Activated T-cell treated with anti-CD3 and anti-CD28 coated beads, Interleukin-2, amount 50 U/mL, for 48 hours (primary cell): ENCODE measurements at places on chromosomes 11 and 22.
A peak's percentile ranks its signal among the peaks of the same experiment; 100 is the strongest.

GRCh38 chr11:61117168-61117520 lies 14.9 kb downstream of the CD5 start:
- DNase-seq = no peak

GRCh38 chr22:24141586-24141985 lies 39.7 kb upstream of the SUSD2 start:
- peak; percentile 47 for DNase-seq

GRCh38 chr11:90434858-90435257 lies 212.0 kb upstream of the CHORDC1 start:
- DNase-seq = no peak

DNA sequence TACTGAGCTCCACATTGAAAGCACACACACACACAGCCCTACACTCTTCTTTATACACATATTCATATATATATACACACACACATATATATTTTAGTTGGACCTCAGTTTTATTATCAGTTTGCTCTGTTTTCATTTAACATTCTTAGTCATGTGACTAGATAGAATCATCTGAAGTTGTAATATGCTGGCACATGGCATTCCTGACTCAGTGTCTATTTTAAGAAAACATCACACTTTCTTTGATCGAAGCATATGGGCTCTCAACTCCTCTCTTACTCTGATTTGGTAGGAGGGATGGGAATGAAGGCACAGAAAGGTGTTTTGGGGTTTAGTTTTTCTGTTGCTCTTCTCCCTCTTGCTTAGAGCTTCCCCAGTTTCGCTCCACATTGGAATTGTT lies 24.8 kb downstream of the AMOTL1 start:
- DNase-seq = no peak

DNA sequence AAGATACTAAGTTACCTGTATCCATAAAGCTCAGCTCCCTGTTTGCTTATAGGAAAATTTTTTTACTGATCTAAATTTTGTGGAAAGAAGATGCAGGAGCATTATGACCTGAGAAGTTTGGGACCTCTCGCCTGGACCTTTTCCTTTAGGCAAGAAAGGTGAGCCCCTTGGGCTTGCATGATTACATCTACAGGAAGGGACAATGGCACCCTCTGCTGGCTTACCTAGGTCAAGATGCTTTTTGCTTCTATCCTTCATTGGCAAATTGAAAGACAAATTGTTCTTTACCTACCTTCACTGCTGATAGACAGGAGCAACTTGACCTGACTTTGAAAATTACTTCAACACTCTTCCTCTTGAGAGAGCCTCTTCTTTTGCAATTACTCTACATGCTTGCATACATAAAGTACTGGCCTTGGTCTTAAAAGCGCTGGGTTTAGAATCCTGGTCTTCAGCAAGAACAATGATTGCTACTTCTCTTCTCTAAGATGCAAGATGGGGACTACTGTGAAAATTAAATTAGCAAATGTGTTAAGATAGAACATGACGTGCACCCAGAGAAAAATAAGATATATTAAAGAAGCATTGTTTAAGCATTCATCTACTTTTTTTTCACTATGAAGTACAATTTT lies 147.2 kb downstream of the TRPC6 start:
- DNase-seq = no peak

- DNase-seq = no peak
These were observed 84.4 kb downstream of the KCNQ1 start for GRCh38 chr11:2529173-2529572.

DNA sequence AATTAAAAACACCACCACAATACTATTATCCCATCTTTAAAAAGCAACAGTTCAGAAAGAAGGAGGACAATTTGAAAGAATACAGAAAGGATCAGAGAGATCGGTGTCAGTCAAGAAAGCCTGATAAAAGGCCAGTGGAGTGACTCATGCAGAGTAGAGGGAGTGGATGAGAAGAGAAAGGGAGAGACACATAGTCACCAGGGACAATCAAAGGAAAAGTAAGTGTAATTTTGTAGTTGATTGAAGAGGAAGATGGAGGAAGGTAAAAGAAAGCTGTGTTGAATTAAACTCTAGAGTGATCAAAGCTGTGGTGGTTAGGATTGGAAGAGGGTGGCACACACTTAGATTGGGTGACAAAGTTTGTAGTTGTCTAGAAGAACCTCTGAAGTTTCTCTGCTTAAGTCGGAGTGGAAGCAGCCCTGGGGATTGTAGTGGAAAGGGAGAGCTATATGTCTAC lies 14.1 kb downstream of the SPECC1L start:
- no peak for DNase-seq

DNA sequence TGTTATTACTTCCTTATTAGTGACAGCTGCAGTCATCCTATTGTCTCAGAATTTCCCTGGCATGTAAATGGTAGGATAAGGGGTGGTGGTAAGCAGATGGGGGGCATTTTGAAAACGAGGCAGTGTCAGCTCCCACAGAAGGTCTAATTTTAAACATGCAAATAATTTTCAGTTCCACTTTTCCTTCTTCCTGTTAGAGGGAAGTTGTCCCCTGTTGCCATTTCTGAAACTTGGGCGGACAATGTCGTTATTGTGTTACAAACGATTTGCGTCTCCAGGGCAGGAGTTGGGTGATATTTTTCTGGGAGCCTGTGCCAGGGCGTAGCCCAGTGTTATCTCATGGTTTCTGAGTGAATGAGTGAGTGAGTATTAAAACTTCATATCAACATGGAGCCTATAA lies 7.4 kb downstream of the PTPRJ start:
- DNase-seq = no peak

DNA sequence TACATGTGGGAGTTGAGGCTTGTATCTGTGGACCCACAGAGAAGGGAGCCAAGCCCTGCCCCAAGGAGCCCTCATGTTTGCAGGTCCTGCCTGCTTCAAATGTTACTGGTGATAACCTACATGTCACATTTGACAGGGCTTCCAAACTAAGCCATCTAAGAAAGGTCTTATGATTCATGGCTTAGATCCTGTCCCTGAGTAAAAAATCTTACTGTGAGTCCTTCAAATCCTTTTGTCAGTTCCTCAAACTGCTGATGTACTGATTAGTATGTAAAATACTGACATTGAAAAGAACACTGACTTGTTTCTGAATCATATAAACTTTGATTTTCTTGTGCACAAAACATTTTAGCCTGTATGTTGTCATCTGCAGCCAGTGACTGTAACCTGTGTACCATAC lies 1.0 kb upstream of the PANX1 start:
- DNase-seq = no peak

DNA sequence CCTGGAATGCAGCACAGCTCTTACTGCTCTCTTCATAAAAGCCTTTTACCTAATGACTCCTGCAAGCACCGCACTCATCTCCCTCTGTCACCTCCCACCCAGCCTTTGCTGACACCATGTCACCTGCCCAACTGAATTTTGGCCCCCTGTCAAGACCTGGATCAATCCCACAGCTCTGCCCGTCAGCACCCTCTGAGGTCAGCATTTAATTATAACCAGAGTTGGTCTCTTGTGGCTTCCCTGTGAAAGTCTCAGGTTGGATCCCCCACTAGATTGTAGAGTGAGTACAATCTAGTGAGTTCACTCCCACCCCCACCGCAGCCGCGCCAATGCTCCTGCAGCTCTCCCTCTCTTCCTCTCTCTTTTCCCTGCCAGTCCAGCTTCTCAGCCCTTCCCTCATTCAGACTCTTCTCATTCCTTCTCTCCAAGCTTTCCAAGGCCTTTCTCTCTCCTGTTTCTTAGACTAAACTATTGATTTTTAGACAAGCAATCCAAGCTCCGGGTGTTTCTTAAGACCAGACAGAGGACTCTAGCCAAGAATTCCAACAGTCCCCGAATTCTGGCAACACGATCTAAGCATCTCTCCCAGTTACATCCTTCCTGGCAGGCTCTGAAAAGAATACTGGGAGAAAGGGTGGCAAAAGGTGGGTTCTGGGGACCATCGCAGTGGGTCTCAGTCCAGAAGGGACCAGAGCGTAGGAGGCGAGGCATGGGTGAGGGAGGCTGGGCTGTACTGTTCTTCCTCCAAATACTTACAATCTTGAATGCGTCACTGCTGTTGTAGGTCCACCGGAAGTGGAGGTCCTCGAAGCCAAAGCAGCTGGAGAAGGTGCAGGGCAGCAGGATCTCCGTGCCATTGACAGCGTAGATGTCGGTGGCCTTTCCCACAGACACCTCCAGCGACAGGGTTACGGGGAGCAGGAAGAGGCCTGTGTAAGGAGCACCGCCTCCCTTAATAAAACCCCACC lies 8.0 kb downstream of the SCN4B start:
- DNase-seq = no peak

- peak; percentile 18 for DNase-seq
These were observed 401.0 kb downstream of the LARGE1 start for GRCh38 chr22:33519071-33519973.

- DNase-seq = no peak
These were observed 13.6 kb downstream of the KCNJ5 start for GRCh38 chr11:128904656-128905344.

- DNase-seq = no peak
These were observed 29.1 kb downstream of the GNAZ start for GRCh38 chr22:23099531-23099804.

GRCh38 chr11:20493340-20493739 lies 105.8 kb downstream of the PRMT3 start:
- no peak for DNase-seq

- no peak for DNase-seq
These were observed at the start of gene FAM180B for GRCh38 chr11:47586098-47586855. Gene FAM180B (plus strand): TSS chr11:47586678. CDS start chr11:47586769, 91 bp downstream.

GRCh38 chr11:113474362-113475159 lies 637 bp downstream of the DRD2 start:
- DNase-seq = peak; percentile 66

DNA sequence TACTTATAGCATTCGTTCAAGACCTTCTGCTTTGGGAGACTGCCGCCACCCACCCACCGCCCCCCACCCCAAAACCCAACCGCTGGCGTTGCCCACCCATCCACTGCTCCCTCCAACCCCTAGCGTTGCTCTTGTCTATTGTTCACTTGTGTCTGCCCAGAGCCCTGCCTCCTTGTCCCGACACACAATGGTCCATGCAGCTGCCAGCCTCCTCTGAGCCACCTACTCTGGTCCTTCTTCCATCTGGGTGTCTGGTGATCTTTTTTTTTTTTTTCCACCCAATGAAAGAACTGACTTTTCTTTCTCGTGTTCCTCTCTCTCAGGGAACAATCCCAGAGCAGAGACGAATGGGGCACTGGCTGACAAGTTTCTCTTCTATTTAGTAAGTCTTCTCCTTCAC lies 256.0 kb upstream of the SESN3 start:
- no peak for DNase-seq

- no peak for DNase-seq
These were observed 251.7 kb downstream of the GRM5 start for GRCh38 chr11:88814076-88814475.

DNA sequence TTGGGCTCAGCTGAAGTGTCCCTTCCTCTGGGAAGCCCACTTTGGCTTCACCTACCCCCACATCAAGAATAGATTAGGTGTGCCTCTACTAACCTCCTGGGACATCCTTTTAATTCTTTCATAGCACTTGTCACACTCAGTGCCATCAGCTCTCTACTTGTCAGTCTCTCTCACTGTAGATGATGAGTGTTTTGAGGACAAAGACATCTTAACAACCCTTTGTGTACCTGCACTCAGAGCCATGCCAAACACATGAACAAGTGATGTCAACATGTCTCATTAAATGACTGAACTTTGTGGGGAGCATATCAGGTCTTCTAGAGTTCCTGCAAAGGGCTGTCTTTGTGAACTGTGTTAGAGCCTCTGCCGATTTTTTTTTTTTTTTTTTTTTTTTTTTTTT lies 87.0 kb upstream of the AMOTL1 start:
- no peak for DNase-seq

GRCh38 chr11:64881476-64881875 lies 3.1 kb upstream of the EHD1 start:
- DNase-seq = no peak

- DNase-seq = no peak
These were observed 19.1 kb downstream of the IRAG1 start for GRCh38 chr11:10674440-10674855.

DNA sequence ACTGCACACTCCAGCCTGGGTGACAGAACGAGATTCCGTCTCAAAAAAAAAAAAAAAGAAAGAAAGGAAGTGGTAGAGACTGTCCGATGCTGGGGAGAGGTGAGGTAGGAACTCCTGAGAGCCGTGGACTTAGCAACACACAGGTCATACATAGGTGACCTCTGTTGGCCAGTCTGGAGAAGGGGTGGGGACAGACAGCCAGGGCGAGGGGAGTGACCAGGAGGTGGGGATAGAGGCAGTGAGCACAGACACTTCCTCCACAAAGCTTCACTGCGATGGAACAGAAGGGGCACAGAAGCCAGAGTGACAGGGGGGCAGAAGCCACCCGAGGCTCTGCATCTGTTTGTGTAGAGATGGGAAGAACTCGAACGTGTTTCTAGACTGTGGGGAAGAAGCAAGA lies 47.1 kb downstream of the MYH9 start:
- DNase-seq = no peak

GRCh38 chr11:61893981-61894380 lies 2.6 kb upstream of the FADS3 start:
- DNase-seq = no peak
